ENCODE measurements at places on chromosomes 12 and 14.
A peak's percentile ranks its signal among the peaks of the same experiment; 100 is the strongest.

DNA sequence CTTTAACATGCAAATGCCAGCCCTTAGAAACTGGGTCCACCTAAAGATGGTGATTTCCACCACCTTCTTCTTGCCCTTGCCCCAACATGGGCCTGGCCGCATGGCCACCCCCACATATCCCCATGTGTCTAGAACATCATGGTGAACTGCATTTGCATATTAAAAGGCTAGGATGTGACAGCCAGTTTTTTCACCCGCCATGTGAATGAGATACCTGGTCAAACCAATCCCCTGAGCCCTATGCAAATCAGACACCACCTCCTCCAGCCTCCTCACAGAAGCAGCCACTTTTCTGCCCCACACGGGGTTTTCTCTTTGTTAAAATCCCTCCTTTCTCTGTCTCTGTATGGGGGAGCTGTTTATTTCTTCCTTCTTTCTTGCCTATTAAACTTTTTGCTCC lies 1322.5 kb downstream of the FSCB start:
- no peak for DNase-seq

GRCh38 chr14:58650857-58651256 lies 13.1 kb downstream of the DACT1 start:
- DNase-seq = no peak

- DNase-seq = peak; percentile 42
Measured at GRCh38 chr14:71555654-71556559, 376.3 kb upstream of the RGS6 start.

DNA sequence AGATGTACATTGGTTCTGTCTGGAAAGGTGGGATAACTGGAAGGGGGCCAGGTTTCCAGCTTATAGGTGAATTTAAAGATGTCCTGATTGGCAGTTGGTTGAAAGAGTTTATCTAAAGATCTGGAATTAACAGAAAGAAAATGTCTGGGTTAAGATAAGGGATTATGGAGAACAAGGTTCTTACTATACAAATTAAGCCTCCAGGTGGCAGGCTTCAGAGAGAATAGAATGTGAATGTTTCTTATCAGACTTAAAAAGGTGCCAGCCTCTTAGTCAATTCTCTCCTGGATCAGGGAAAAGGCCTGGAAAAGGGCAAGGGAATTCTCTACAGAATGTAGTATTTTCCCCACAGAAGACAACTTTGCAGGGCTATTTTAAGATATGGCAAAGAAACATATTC lies 53.1 kb downstream of the CNTN1 start:
- no peak for DNase-seq

DNA sequence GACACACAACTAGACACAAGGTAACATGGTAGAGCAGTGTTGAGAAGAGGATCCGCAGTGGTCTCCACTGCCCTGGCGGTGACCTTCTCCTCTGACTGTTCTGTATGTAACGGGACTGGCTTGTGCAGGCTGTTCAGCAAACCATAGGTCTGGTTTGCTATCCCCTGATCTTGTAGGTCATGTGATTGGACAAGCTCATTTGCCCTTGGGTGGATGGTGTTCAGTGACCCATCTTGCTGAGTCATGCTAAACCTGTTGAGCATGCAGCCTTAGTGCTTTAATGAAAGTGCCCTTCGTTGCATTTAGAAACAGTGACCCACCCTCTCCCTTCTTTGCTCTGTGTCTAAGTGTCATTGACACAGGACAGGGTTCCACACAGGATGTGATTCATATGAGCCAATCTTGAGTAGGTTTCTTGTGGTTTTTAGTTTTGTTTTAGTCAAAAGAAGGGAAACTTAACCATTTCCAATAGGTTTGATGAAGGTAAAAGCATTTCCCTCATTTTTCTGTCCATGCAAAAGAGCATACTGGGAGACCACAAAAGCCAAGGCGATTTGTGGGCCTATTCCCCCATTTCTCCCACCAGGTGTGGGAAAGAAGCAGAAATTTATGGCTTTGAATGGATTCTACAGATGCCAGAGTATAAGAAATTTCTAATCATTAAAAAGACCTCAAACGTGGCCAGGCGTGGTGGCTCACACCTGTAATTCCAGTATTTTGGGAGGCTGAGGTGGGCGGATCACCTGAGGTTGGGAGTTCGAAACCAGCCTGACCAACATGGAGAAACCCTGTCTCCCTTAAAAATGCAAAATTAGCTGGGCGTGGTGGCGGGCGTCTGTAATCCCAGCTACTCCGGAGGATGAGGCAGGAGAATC lies 32.6 kb upstream of the HIF1A start:
- peak; percentile 90 for DNase-seq

DNA sequence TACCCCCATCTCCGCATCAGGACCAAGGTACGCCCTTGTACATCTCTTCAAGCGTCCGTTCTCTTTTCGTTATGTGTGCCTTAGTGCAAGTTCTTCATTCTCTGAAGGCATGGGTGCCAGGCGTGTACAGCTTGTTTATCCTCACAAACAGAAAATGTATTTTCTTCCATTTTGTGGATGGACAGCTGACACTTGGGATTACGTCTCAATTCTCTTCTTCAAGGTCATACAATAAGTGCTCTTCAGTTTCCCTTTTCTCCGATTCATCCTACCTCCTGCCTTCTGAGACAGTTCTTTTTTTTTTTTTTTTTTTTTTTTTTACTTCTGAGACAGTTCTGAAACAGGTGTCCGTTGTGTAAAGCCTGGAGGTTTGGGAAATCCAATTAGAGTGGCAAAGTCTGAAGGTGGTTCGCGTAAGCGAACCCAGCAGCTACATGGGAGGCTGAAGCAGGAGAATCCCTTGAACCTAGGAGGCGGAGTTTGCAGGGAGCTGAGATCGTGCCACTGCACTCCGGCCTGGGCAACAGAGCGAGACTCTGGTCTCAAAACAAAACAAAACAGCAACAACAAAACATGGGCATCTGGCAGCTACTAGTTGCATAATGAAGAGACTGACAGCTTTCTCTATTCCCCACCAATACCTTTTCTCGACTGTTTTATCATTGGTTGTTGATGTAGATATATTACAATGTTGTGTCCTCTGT lies 734 bp downstream of the COX6A1 start:
- DNase-seq = no peak

- no peak for DNase-seq
Measured at GRCh38 chr14:68994056-68994455, 15.0 kb upstream of the ACTN1 start.

DNA sequence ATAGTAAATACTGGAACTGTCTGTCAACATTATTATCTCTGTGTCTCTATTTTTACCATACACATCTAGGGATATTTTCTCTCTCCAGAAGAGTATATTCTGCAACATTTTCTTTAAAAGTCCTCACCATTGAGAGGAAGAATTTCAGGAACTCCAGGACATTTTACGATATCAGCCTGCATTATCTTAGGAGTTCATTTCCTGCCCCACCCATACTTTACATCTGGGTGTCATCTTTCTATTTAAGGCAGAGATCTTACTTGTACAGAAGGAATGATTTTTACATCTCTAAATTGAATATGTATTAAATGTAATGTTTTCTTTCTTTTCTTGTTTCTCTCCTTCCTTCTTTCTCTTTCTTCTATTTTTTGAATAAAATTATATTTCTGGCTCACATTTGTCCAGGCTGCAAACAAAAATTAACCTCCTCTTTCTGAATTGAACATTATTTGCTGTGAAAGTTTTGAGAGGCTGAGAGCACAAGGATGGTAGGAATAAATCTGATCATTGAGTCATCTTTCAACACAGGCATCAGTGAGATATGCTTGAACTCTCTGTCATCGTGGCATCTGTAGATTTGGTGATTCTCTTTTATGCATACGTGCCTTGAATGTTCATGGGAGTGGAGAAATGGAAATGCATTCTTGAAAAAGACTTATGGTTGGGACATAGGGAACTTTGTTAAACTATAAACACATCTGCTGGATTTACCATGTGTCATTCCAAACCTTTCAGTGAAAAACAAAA lies 753.6 kb downstream of the SLC16A7 start:
- DNase-seq = no peak

- DNase-seq = no peak
Measured at GRCh38 chr12:84634526-84634925, 278.1 kb downstream of the SLC6A15 start.

- no peak for DNase-seq
Measured at GRCh38 chr14:54169254-54169924, 212.8 kb upstream of the BMP4 start.

DNA sequence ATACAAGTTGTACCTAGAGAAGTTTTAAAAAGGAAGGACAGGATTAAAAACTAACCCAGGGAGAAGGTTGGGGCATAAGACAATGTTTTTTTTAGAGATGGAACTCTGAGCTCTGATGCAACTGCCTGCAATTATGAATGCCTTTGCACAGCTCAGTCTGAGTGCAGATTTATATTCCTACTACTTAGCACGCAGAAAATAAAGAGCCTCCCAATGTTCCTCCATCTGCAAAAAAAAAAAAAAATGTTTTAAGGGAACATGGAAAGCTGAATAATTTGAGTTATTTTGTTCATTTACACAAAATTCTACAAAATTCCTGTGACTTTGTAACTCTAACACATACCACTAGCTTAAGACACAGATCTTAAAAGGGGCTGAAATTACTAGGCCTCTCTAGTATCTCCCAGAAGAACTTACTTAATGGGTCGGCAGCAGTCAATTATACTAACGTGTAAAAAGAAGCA lies 15.7 kb downstream of the CLIP1 start:
- no peak for DNase-seq
